Cortex of kidney (tissue), 1 donor: ENCODE measurements at places on chromosomes 16 and 17.

GRCh38 chr16:60905811-60906210 lies 1130.4 kb downstream of the CDH8 start:
- DNase-seq, result no peak

GRCh38 chr16:87762071-87762571 lies 3.7 kb downstream of the KLHDC4 start:
- DNase-seq, result no peak

DNA sequence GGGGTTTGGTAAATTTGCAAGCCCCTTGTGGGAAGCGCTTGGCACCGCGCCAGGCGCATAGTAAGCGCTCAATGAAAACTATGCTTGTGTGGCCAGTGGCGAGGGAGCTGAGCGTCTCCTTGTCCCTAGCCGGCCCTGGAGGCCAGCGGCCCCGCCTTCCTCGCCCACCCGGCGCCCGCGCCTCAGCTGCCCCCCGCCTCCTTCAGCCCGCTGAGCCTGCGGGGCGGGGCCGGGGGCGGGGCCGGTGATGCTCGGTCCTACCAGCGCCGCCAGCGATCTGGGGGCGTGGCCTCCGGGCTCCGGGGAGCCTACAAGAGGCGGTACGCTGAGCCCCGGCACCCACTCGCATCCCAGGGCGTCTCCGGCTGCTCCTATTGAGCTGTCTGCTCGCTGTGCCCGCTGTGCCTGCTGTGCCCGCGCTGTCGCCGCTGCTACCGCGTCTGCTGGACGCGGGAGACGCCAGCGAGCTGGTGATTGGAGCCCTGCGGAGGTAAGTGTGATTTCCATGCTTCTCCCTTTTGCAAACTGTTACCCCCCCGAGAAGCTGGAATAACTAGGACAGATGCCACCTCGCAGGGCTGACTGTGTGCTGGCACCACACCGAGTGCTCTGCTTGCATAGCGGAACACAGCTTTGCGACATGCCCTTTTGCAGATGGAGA lies at the start of gene CRISPLD2:
CRISPLD2 (plus strand) TSS at position 342 of the 661 bp plus-strand sequence. CDS start 18,511 bp downstream, outside the sequence.
- DNase-seq, result peak; percentile 10

GRCh38 chr16:77227745-77228144 lies 28.5 kb downstream of the SYCE1L start:
- no peak for DNase-seq

- no peak for DNase-seq
These were observed 14.0 kb downstream of the AARSD1 start for GRCh38 chr17:42950044-42950783.

DNA sequence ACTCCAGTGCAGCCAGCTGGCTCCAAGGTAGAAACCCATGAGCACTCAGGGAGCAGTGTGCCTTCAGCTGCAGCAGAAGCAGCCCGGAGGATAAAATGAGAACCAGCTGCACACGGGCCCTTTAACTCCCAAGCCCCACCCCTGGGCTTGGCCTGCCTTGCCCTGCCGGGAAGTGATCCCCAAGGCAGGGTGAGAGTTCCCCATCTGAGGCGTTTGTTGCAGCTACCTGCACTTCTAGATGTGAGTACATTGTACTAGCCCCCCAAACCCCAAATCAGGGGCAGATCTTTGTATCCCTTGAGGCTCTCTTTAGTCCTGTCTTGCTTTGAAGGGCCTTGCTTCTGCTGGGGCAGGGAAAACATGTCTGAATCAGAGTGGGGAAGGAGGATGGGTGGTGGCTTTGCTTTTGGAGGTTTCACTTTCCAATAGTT lies at the start of gene MVP:
MVP (plus strand) TSS at position 192 of the 431 bp plus-strand sequence. CDS start 10,088 bp downstream, outside the sequence.
- no peak for DNase-seq

- DNase-seq, result no peak
These were observed 102.4 kb upstream of the CRHR1 start for GRCh38 chr17:45681706-45682105.

DNA sequence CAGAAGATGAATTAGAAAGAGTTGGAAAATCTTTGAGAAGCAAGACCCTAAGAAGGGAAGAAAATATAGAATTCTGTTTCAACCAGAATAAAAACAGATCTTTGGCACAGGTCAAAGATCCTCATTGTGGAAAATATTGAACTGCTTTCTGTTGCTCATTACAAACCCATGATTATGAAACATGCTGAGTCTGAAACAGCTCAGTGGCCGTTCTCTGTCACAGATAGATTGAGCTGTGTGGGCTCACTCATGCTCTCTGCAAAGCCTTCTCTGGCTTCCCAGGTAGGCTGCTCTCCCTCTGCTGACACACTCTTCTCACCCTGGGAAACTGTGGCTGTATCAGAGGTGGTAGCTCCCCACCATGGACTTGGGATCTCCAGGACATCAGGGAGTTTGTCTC lies 3.4 kb upstream of the KRT38 start:
- DNase-seq, result no peak

DNA sequence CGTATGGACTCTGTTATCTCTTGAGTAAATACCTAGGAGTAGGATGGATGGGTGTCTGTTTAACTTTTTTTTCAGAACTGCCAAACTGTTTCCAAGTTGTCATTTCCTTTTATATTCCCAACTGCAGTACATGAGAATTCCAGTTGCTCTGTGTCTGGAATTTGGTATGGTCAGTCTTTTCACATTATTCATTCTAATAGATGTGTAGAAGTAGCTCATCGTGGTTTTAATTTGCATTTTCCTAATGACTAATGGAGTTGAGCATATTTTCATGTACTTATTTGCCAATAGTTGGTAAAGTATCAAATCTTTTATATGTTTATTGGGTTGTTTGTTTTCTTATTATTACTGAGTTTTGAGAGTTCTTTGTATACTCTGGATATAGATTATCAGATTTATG lies 27.0 kb downstream of the MRTFB start:
- no peak for DNase-seq

- no peak for DNase-seq
These were observed 110.8 kb downstream of the C16orf78 start for GRCh38 chr16:49484451-49484849.

DNA sequence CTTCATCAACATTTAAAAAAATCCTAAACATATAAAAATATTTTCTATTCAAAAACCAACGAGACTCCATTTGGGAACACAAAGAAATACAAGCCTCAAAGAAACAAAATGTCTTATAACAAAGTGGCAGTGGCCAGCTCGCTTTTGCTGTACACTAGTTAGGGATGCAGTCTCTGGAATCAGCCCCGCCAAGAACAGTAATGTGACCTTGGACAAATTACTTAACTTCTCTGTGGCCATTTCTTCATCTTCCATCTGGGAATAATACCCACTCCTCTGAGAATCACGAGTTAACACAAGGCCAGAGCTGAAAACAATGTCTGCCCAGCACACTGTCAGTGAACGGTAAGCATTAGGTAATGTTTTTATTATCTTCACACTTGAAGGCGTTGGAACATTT lies 5.6 kb downstream of the STAT5B start:
- no peak for DNase-seq

GRCh38 chr16:19960183-19960582 lies 75.5 kb upstream of the GPRC5B start:
- DNase-seq, result no peak

GRCh38 chr17:13884347-13884746 lies 185.0 kb upstream of the COX10 start:
- no peak for DNase-seq

DNA sequence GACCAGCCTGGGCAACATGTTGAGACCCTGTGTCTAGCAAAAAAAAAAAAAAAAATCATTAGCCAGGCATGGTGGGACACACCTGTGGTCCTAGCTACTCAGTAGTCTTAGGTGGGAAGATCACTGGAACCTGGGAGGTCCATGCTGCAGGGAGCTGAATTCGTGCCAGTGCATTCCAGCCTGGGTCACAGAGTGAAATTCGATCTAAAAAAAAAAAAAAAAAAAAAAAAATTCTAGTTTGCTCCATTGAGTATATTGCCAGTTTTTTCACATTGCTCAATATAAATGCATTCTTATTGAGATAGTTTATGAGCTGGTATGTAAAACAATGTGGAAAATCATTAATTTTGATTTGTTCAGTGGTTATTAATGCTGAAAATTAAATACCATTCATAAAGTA lies 52.0 kb downstream of the ABHD15 start:
- no peak for DNase-seq

- DNase-seq, result no peak
These were observed 4.2 kb upstream of the AATF start for GRCh38 chr17:36944553-36944952.
